ENCODE measurements at places on chromosomes 2 and 18. TPM values are rescaled to one million over a fixed set of nuclear protein-coding genes. Genes with fewer than 3 reads are reported as not detected.

Gene SLC14A1
- 0.89 TPM for total RNA-seq

Gene PROC
- total RNA-seq, result not detected

Gene SERPINB12
- not detected for total RNA-seq

Gene REEP1
- not detected for total RNA-seq

Gene AKAIN1
- total RNA-seq, result not detected

Gene B4GALT6
- total RNA-seq, result 3.9 TPM

Gene SERPINB3
- total RNA-seq, result not detected

Gene ALKAL2
- not detected for total RNA-seq

Gene CAPN14
- total RNA-seq, result under 0.01 TPM

Gene ZC3H6
- total RNA-seq, result 0.86 TPM

Gene TMEM17
- 3.2 TPM for total RNA-seq

Gene CHPF
- 297 TPM for total RNA-seq

Gene CPS1
- 12.4 TPM for total RNA-seq

Gene KIAA2012
- not detected for total RNA-seq

Gene CERKL
- not detected for total RNA-seq

Gene IL1RL2
- 1.1 TPM for total RNA-seq

Gene DLGAP1
- total RNA-seq, result not detected

Gene IKZF2
- total RNA-seq, result 16.8 TPM

Gene MC2R
- not detected for total RNA-seq

Gene POTEF
- not detected for total RNA-seq
